ENCODE measurements at places on chromosomes 13 and 19.

- DNase-seq: no peak
Observed at GRCh38 chr13:100454876-100455275, 133.7 kb downstream of the GGACT start.

DNA sequence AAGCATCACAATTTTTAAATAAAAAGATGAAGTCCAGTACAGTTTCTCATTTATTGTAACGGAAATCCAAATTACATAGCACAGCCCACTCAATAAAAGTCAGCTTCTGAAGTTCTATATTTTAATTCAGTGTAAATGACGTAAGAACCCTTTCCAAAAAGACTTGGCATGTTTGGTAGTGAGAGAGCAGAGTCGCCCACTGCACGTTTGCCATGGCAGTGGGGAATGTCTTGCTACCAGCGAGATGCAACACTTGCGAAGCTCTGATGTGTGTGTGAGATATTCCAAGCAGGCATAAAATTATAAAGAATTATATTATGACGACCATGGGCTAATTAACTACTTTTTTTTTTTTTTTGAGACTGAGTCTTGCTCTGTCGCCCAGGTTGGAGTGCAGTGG is 190.1 kb downstream of the SLC7A1 start:
- no peak for DNase-seq

GRCh38 chr13:25180775-25181537 is 8.9 kb upstream of the AMER2 start:
- DNase-seq: no peak

DNA sequence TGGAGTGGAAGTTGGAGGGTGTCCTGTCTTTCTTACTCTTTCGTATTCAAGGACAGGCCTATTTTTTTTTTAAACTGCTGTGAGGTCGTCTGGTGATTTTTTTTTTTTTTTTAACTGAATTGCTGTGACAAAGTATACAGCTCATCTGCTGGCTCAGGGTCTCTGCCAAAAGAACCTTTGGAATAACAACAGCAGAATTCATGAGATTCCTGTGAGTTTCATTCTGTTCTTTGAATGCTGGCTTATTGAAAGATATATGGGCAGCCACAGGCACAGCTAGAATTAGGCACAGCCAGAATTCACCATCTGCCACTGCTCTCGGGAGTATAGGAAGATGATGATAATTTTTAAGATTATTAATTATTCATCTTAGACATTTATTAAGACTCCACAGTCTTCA is 21.4 kb upstream of the FRY start:
- DNase-seq: no peak

GRCh38 chr13:34340534-34340933 is 522.6 kb downstream of the RFC3 start:
- DNase-seq: no peak

DNA sequence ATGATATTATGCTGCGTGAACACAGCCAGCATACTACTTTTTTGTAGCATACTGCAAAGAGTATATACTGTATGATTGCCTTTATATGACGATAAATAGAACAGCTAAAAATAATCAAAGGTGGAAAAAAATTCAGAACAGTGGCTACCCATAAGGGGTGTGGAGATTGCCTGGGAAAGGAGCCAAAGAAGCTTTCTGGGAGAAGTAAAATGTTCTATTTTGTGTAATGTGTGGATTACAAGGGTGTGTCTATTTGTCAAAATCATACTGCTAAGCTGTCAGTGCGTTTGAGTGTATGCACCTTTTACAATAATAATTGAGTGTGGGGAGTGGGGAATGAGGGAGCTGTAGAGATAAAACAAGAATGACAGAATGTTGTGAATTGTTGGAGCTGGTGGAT is 45.2 kb upstream of the MTIF3 start:
- DNase-seq: no peak

DNA sequence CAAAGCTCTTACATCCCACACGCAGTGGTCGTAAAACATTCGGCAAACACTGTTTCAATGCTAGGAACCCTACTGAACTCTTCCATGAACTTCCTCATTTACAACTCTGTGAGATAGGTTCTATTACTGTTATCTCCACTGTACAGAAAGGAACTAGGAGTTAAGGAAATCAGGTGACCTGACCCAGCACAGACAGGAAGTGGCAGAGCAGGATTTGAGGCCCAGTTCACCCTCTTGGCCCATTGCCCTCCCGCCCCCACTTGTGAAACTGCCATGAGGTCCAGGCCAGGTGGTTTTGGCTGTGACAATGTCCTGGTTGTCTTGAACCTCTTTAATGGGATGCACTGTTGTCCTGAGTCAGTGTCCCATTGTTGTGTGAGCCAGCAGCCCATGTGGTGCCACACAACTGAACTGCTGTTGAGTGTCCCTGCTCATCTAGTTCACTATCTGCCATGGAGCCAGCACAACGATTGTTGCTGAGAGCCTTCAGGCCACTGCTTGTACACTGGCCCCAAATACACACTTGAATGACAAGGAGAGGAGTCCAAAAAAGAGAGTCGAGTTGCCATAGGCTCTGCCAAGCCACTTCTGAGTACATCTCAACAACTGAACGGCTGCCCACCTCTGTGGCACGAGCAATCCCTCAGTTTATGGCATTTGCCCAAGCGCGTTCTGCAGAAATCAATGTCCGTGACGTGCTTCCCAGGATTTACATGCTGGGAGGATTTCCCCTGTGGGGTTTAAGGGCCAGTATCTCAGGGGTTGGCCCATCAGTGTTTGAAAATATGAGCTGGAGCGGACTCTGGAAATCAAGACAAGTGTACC is 484.6 kb downstream of the TSHZ3 start:
- DNase-seq: no peak

DNA sequence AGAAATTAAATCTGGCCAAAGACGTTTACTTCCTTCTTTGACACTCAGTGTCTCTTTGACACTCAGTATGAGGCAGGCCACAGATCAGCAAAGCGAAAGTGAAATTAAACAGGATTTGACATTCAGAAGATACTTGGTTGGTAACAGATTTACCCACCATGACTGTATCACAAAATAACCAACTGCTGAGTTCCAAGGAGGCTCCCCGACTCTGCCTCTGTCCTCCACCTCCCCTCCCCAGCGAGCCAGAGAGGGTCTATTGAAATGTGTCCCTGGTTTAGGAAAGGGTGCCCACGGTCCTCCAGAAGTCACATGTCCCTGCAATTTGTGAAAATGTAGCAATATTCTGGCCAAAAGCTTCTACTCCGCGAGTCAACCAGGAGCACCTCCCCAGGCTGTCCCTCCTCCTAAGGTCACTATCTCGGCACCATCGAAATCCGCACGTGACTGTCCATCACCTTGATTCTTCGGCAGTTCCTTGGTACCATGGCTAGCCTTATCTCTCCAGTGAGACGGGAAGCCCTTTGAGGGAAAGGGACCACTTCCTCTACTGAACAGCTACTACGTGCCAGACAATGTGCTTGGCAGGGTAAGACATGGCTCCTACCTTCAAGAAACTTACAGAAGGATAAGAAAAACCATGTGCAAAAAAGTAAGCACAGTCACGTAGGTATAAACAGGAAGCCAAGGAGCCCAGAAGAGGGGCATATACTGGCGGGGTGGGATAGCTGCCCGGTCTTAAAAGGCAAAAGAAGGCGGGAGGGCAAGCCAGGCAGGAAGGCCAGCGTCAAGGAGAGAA is 1.5 kb downstream of the N4BP2L1 start:
- DNase-seq: no peak

GRCh38 chr19:54551950-54552912 is 21.4 kb upstream of the LILRA2 start:
- DNase-seq: no peak

DNA sequence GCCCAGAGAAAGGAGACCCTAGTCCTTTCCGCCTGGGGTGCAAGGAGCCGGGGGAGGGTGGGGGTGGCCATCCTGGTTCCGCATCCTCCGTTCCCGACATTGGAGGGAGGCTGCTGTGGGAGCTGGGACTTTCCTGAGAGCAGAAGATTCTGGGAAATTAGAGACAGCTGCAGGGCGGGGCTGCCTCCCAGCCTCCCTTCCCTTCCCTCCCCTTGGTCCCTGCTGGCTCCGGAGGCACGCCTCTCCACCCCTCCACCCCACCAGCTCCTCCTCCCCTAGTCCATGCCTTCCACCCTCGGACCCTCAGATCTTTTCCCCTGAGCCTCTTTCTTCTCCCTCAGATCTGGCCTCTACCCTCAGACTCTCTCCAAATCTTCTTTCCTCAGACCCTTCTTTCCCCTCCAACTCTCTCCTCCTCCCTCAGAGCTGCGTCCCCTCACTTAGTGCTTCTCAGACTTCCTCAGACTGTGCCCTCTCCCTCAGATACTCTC is 3.1 kb upstream of the BCL3 start:
- no peak for DNase-seq

- DNase-seq: no peak
Observed at GRCh38 chr13:113547238-113547971, 37.1 kb upstream of the TFDP1 start.

GRCh38 chr19:31801611-31802010 is 452.4 kb upstream of the TSHZ3 start:
- no peak for DNase-seq

GRCh38 chr19:14097532-14098151 is 7.1 kb upstream of the SAMD1 start:
- DNase-seq: no peak

DNA sequence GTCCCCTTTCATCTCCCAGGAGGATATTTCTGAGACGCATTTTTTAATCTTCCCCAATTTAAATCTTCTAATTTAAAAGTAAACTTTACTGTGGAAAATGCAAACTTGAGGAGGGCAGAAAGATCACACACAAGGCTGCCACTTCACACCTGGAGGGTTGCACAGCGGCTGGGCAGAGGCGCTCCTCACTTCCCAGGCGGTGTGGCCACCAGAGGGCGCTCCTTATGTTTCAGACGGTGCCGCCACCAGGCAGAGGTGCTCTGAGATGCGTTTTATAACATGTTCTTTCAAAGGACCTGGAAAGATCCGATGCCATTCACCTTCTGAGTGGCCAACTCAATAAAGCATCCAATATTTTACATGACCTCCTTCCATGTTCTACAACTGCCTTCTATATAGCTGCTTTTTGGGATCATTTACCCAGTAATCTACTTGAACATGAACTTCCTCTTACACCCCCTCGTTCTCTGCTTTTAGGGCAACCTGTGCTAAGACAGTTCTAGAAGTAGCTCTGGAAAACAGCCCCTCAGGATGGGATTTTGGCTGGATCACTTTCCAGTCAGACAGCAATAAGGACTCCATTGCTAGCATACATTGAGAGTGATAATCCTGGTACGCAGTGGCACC is 14.8 kb upstream of the MTUS2 start:
- no peak for DNase-seq

GRCh38 chr19:8545743-8546142 is 31.5 kb downstream of the MYO1F start:
- DNase-seq: no peak

DNA sequence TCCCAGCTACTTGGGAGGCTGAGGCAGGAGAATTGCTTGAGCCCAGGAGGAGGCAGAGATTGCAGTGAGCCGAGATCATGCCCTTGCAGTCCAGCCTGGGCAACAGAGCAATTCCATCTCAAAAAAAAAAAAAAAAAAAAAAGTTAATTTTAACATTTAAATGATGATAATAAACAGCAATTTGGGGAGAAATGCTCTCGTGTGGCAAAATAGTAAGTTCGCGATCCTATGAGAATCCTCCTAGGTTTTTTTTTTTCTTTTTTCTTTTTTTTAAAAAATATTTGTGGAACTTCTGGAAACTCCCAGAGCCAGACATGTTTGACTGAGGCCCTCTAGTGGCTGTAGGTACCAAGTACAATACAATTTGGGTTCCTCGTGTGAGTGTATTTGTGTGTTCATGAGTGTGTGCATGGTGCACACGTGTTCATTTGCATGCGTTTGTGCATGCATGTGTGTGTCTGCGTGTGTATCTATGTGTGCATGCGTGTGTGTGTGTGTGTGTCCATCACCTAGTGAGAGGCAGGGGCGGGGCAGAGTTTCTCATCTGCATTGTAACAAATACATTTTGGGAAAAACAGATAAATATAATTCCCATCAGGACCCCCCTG is 31.2 kb downstream of the TMPRSS9 start:
- no peak for DNase-seq

GRCh38 chr13:78826936-78827335 is 168.0 kb upstream of the OBI1 start:
- no peak for DNase-seq

All from stimulated activated CD8-positive, alpha-beta memory T cell treated with anti-CD3 and anti-CD28 coated beads, Interleukin-15, amount 100 ng/mL, for 1 hour (primary cell).